ENCODE measurements at places on chromosomes 2 and 18.

GRCh38 chr2:231769170-231770136 lies 11.6 kb downstream of the PDE6D start:
- DNase-seq = no peak

DNA sequence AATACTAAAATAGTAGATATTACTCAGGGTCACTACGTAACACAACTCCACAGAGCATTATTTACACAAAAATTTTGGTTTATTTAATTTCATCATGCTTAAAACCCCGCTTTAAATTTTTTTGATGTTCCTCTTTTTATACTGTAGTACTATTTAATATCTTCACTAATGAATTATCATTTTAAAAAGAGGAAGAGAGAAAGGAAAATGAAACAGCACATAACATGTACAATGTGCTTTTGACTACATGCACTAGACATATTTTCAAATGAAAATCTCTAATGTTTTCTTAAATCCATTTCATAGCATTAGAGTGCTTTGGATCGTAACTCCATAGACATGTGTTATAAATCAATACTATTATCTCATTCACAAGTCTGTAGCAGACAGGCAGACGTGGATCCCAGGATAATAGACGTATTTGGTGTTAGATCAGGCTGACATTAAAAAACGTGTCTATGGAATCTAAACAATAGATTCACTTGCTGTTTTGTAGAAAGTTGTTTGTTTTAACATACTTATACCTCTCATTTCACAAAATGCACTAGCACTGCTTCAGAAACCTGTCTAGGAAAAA lies 897.0 kb downstream of the CPS1 start:
- no peak for DNase-seq

DNA sequence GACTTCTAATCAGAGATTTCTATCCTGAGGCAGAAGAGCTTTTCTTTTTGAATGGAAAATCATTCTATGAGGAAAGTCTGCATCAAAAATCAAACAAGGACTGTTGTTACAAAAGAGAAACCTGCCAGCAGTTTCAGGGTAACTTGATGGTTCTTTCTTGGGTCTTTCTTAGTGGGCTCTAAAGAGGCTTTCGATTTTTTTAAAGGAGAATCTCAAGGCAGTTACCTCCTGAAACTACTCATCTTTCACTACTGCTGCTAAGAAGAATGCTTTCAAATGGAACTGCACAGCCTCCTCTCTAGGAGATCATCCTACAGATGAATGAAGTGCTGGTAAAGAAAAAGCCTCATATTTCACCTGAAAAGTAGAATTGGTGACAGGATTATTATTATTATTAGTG lies 272.3 kb downstream of the ERBB4 start:
- no peak for DNase-seq

DNA sequence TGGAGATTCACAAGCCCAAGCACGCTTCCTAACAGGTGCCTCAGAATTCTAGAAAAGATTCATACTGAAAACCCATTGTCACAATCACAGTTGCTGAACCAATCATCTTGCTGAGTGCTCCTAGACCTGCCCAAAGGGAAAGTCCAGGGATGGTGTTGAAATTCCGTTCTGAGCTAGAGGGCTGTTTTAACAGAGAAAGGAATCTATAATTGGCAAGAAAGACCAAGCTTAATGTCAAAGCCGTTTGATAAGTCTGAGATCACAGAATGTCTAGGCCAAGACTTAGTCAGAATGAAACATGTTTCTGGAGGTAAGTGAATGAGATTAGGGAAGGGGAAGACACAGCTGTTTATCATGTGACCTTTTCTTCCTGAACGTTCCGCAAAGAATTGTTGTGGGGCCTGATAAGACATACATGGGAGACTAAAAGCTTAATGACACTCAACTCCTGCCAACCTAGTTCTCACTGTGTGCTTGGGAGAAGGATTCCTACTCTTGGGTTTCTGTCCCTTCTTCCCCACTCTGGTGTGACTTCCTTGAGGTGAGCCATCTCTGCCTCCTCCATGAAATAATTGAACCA lies 27.5 kb downstream of the PMAIP1 start:
- no peak for DNase-seq

- DNase-seq = no peak
These were observed 2026.1 kb upstream of the CELF4 start for GRCh38 chr18:39591649-39592048.

DNA sequence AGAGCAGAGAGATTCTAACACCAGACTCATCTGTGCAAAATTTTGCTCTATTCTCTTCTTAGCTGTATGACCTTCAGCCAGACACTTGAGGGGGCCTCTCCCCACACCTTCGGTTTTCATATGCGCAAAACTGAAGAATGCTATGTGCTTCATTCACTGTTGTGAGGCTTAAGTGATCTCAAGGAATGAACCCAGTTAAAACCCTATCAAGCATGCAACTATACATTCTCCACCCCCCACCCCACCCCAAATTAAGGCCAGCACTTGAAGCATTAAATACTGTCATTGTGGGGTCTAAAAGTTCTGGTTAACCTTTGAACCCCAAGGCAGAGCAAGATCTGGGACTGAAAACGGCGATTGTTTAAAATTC lies 10.0 kb downstream of the PCARE start:
- no peak for DNase-seq

- peak; percentile 87 for DNase-seq
These were observed 24.6 kb downstream of the DOCK10 start for GRCh38 chr2:225017713-225018112.

- no peak for DNase-seq
These were observed 533.0 kb downstream of the PLCL1 start for GRCh38 chr2:198337368-198337767.

GRCh38 chr2:51079945-51080344 lies 48.0 kb upstream of the NRXN1 start:
- no peak for DNase-seq

DNA sequence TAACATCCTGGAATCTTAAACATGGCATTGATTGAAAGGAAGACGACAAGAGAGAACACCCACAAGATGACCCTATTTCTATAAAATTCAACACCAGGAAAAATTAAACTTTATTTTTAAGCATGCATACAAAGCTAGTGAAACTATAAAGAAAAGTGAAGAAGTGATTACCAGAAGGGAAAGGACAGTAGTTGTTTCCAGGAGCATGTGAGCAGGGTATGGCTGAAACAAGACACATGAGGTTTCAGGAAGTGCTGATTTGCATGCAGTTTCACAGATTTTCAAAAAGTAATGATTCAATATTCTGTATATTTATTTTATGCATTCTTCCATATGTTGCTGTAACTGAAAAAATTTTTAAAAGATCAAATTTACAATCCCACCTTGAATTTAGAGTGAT lies 24.6 kb upstream of the DAW1 start:
- no peak for DNase-seq

GRCh38 chr2:8548065-8548618 lies 133.7 kb upstream of the ID2 start:
- no peak for DNase-seq

DNA sequence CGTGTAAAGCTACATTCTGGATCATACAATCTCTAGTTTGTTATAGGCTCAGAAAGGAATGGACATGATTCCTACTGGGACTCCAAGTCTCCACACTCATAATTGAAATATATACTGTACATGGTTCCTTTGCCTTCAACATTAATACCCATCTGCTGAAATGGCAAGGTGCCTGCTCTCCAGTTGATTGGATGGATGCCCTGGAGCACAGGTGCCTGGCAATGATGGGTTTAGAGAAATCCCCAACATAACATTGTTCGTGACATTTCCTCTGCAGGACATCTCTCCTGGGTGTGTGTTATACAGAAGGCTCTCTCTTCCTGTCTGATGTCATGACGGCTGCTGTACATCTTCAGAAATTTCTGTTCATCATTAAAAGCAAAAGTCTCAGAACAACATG lies 449.7 kb upstream of the CWC22 start:
- DNase-seq = no peak

- no peak for DNase-seq
These were observed 86.6 kb downstream of the COL6A3 start for GRCh38 chr2:237327175-237327950.

- DNase-seq = no peak
These were observed at the start of gene KRTCAP3 for GRCh38 chr2:27441958-27442919. TSS of gene KRTCAP3 (plus strand) at chr2:27442381. CDS start at chr2:27442413, 32 bp downstream.

GRCh38 chr18:24227977-24228666 lies 89.3 kb downstream of the CABYR start:
- DNase-seq = no peak

DNA sequence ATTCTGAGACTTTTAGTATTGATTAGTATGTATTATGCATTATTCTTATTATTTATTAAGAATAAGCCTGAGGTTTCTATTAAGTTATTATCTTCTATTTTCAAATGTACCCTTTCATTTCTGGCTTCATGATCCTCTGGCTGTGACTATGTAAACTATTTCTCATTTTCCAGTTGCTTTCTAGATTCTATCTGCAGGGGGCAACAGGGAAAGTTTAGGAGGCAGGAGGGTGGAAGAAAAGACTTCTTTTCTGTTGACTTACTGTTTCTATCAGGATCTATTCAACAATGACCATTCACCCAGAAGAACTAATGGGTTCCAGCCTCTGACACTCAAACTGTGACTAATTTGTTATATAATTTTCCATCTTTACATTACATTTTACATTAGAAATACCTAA lies 653.4 kb upstream of the FSHR start:
- no peak for DNase-seq

DNA sequence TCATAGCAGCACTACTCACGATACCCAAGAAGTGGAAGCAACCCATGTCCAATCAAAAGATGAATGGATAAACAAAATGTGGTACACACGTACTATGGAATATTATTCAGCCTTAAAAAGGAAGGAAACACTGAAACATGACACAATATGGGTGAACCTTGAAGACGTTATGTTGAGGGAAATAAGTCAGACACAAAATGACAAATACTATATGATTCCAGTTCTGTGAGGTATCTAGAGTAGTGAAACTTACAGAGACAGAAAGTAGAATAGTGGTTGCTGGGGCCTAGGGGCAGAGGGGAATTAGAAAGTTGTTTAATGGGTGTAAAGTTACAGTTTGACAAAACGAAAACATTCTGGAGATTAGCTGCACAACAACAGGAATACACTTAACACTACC lies 24.7 kb downstream of the TLK1 start:
- DNase-seq = no peak

Data from SK-N-DZ (cell line).